Hepatic stellate cell (primary cell): ENCODE measurements at places on chromosomes 4 and X.

- no peak for DNase-seq
These were observed 1.1 kb downstream of the PCSK1N start for GRCh38 chrX:48834383-48834709.

DNA sequence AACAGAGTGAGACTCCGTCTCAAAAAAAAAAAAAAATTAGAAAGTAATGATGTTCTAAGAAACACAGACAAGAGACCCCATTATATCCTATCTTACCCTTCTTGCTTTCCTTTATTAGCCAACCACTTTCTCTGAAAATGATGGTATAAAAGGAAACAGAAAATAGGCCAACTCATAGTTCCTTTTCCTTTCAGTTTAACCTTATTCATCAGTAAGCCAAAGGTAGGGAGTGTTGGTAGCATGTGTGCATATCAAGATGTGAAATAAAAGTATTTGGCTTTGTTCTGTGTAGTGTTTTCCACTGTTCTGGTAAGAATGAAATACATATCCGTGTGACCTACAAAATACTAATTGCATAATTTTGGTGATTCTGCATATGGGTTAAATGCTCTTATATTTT, 266.6 kb downstream of the ZNF674 start:
- DNase-seq: no peak

GRCh38 chr4:2093265-2093664, 34.1 kb downstream of the NAT8L start:
- no peak for DNase-seq

DNA sequence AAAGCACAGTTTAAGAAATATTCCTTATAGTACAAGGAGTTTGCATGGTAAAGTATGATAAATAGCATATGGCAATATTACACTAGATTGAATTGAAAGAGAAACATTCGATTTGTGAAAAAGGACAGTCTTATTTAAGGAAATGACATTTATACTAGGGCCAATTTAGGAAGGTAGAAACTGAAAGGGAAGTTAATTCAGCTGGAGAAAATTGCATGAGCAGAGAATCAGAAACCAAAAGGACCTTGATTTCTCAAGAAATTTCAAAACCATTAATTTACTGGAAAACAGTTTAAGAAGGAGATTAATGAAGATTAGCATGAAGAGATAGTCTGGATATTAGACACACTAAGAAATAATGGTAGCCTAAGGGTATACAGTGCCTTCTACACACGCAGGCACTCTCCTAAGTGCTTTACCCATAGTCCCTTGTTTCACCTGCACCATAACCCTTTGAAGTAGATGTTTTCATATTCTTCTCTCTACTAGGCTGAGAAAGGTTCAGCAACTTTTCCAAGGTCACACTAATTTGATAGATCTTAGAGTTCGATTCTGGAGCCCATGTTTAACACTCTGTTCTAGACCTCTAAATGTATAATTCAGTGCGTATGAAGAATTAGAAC, 259.1 kb upstream of the SLIT2 start:
- DNase-seq: no peak

DNA sequence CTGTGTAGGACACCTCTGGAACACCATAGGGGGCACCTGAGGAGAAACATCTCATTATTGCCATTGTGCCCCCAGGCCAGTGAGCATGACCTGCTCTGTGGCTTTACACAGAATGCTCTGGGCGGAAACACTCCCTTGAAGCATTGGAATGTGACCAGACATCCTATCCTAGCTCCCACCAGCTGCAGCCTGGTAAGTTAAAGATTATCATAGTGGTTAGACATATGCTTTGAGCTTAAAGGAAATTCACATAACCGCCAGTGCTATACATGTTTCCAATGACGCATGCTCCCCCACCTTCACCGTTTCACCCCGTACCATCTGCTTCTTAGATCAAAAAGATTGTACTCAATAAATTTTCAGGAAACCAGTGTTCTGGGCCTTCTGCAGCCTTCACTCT, 217.7 kb upstream of the CENPE start:
- DNase-seq: no peak

GRCh38 chr4:182338063-182338462, 94.9 kb downstream of the TENM3 start:
- no peak for DNase-seq

- no peak for DNase-seq
These were observed 4.0 kb downstream of the EFNB1 start for GRCh38 chrX:68832516-68833447.

DNA sequence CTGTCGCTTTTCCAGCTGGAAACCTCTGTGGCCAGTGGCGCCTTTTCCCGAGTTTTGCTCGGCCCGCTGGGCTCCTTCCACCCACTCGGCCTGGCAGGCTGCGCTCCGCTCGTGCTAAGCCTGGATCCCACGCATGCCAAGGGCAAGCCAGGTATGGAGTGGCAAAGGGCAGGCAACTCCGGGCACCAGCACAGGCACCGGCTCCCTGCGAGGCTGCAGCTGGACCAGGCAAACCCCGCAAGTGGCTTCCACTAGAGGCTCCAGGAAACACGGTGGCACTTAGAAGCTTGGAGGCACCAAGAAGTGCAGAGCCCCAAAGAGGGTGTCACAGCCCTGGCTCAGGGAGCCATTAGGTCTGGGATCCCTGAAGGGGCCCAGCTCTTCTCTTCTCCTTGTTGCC, 59.5 kb downstream of the PPA2 start:
- no peak for DNase-seq

DNA sequence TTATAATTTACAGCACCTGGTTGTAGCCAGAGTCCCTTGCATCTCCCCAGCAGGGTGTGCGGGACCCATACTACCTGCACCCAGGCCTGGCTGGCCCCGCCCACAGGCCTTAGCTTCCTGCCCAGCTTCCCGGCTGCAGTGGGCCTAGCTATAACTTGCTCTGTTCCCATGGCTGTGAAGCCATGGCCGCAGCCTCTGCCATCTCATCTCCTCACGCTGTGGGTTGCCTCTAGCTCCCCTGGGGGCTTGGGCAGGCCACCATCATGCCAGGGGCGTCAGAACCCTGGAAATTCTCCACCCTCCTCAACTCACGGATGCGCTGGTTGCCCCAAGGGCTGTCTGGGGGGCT, 26.1 kb upstream of the SORBS2 start:
- no peak for DNase-seq

DNA sequence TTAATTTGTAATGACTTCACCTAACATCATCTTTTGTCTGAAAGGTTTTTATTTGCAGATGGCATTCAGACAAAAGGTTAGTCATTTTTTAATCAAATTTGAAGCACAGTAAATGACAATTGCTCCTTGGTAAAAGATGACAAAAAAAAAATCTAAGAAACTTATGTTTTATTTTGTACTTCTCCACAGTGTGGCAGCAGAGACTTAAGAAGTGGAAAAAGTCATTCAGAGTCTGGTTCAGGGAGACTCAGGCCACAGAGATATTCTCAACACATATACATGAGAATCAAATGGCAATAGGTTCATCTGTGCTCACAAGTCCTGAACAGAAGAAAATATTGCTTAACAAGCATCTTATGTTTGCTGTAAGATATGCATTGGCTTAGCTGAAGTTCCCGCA, 436.2 kb downstream of the KCNIP4 start:
- peak; percentile 4 for DNase-seq

DNA sequence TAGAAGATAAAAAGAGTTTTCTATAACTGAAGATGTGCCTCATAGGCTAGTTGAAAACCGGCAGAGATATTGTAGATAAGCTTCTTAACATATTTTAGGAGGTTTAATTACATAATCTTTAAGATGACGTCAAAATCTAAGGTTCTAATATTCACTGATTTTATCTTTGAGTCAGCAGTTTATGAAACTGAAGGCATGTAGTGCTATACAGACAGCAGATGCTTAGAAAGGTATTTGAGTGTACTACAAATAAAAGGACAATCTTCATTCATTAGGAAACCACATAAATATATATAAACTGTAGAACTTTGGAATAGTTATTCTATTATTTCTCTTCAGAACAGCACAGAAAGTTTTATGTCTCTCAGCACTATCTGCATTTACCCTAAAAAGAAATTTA, 504.8 kb downstream of the IL15 start:
- DNase-seq: no peak

- peak; percentile 34 for DNase-seq
These were observed 12.2 kb upstream of the MCF2 start for GRCh38 chrX:139720136-139720535.

- DNase-seq: no peak
These were observed 3.9 kb upstream of the PDE6B start for GRCh38 chr4:621296-622070.

- no peak for DNase-seq
These were observed 816.4 kb upstream of the FRG1 start for GRCh38 chr4:189124149-189124758.

GRCh38 chrX:130874751-130875150, 28.3 kb downstream of the ENOX2 start:
- no peak for DNase-seq

DNA sequence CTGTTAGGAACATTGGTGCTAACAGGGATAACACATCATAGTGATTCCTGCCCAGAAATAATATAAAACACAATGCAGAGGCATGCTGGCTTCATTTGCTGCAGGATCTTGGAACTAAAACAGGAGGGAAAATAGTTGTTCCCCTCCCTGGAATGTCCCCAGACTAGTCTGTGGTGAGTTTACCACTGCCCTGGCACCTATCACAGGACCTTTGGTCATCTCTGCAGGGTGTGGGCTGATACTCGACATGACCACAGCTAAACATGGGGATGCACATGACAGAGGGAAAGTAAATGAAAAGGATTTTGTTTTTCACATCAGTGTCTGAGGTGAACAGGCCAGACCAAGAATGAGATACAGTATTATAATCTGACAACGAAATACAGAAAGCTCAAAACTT, 160.2 kb upstream of the DKK2 start:
- no peak for DNase-seq

DNA sequence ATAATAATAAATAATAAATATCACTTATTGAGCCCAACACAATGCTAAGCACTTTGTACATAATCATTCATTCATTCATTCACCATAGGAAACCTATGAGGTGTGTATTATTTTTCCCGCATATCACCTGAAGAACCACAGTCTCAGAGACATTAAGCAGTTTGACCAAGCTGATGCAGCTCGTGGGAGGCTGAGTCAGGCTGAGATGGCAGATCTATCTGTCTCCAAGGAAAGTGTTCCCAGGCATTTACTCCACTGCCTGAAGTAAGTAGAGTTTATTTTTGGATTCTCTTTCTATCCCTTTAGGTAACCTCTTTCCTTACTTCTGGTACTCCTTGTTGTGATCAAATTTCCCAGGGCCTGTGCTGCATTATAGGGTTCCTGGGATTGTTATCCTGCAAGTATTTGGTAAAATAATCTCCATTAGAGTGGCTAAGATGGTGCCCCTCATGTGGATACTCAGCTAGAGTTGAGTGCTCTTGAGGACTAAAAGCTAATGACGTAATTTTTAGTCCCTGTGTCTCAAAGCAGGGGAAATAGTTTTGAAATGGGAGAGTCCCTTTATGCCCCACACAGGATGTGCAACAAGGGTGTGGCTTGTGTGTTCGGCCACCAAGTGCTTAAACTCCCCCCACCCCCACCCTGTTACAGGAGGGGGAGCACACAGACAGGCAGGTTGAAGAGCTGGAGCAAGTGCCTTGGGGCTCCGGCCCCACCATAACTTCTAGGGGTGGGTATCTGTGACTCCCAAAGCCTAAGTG, 467.0 kb downstream of the STIM2 start:
- no peak for DNase-seq

DNA sequence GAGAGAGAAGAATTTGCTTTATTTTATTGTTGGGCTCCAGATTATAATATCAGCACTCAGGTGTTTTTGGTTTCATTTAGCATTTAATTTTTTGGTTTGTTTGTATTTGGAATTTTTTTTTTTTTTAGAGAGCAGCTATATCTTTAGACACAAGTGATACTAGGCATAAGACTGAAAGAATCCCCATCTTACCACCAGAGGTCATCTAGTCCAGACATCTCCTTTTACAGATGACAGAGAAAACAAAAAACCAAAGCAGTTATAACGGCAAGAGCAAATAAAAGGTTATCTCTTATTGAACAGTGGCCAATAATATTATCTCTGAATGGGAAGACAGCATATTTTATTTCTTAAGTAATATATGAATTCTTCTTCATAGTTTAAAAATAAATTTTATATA, 22.8 kb downstream of the USP38 start:
- DNase-seq: no peak

GRCh38 chrX:69236641-69237040, 71.4 kb upstream of the PJA1 start:
- DNase-seq: no peak

DNA sequence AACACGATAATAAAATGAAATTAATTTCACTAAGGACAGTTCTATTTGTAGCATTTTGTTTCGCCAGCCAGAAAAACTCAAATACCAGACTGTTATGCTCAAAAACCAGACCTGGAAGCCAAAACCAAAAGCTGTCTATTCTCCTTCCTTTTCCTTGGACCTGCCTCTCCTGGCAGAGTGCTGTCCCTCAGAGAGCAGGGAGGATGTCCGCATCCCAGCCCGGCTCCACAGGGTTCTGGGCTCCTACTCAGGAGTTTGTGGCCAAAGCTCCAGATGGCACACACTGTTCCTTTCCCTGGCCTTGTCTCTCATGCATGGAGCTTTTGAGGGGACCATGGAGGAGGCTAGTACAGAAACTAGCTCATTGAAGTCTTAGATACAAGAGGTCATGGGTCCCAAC, 41.9 kb upstream of the C1QTNF7 start:
- DNase-seq: no peak

- no peak for DNase-seq
These were observed 55.8 kb downstream of the IL1RAPL2 start for GRCh38 chrX:104621781-104622180.

DNA sequence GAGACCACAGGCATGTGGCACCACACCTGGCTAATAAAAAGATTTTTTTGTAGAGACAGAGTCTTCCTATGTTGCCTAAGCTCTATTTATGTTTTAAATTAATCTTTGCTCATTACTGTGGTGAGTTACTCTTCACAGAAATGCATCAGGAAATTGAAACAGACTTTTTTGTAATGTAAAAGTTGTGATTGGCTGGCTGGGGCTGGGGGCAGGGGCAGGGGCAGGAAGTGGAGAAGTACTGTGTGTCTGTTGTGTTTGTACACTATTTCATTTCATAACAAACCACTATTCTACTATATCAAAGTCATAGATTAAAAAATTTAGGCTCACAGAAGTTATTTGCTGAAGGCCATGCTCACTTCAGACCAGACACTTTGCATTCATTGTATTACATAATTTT, 19.1 kb upstream of the ABRAXAS1 start:
- no peak for DNase-seq

GRCh38 chr4:133465022-133465421, 315.9 kb downstream of the PCDH10 start:
- no peak for DNase-seq

DNA sequence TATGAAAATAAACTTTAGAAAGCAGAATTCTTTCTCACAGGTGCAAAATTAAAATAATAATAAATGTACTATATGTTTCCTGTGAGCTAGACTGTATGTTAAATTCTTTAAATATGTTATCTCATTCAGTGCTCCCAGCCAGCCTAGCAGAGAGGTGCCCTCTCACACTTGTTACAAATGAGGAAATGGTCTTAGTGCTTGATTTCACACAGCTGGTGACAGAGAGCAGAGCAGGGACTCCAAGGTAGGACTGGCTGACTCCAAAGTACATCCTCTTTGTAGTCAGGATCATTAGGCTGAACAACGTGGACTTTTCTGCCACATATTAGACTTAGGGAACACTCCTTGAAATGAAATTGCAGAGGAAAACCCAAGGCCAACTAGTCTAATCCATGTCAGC, 72.0 kb upstream of the HHIP start:
- no peak for DNase-seq
